Activated T-cell treated with anti-CD3 and anti-CD28 coated beads, Interleukin-2, amount 50 U/mL, for 72 hours (primary cell): ENCODE measurements at places on chromosomes 7 and 10. TPM values are rescaled to one million over a fixed set of nuclear protein-coding genes. Genes with fewer than 3 reads are reported as not detected.

ASB10 gene
- total RNA-seq = not detected

FAM131B gene
- total RNA-seq = 3.1 TPM

FEZF1 gene
- not detected for total RNA-seq

PLCE1 gene
- total RNA-seq = 0.05 TPM

PNLIPRP3 gene
- total RNA-seq = not detected

PRR15 gene
- total RNA-seq = not detected

DNA sequence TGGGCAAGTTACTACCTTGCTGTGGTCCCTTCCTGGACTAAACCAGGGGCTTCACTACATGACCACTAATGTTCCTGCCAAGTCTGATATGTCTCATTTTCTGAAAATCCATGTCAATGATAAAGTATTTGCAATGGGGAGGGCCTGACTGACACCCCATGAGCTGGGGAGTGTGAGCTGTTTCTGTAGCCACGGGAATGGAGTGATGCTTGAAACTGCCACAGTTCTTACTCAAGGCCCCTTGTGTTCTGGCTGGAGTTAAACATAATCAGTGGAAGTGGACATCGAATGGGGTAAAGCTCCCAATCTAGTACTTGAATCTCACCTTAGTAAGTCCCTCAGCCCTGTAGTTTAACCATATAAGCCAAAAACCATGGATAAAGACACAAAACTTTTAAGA, 61.9 kb upstream of the PDLIM1 start:
- H3K4me3 ChIP-seq = no peak overlapping the region
- no peak for DNase-seq
- H3K27me3 ChIP-seq = no peaks in the 10 kb centered on the region
- H3K27ac ChIP-seq = no peak overlapping the region
- H3K4me1 ChIP-seq = no peaks in the 10 kb centered on the region

DNA sequence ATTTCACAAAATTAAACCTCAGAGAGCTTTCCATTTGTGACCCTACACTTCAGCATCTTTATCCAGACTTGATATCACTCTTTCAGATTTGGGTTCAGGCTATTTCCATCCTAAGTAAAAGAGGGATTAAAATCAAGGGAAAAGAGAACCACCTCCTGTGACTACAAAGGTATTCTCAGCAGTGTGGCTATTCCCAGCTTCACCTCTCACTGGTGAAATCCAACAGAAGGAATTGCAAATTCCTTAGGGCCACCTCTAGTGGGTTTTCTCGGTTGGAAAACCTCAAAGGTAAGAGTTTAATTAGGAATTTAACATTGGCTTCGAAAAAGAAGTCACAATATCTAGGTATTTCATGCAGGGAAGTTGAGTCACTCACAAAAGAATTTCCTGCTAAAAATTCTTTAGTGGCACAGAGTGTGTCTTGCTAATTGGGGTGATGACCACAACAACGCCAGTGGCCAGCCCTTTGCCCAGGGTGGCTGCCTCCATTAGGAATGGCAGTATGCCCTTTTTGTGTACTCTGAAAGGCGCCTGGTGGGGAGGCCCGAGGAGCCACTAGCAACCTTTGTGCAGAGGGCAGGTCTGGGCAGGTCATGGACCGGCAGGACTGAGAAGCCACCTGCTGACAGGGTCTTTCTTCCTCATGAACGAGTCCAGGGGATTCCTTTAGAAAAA, 52.2 kb downstream of the SEM1 start:
- no peaks in the 10 kb centered on the region for H3K27me3 ChIP-seq
- H3K27ac ChIP-seq = no peak overlapping the region
- H3K4me3 ChIP-seq = no peak overlapping the region
- H3K4me1 ChIP-seq = no peaks in the 10 kb centered on the region
- H3K36me3 ChIP-seq = no peaks in the 10 kb centered on the region

DNA sequence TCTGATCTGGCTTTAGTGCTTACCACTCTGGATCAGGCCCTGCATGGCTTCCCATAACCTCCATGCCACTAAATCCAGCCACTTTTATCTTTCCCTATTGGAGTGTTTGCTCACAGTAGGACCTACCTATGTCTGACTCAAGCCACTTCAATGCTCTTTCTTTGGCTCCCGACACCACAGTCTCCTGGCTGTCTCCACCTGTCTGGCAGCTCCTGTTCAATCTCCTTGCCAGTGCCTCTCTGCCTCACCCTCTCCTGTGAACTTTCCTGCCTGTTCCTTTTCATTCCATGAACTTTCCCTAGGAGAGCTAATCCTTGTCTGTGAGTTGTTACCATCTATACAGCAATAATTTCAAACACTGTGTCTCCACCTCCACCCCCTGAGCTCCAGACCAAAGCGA, 82.6 kb upstream of the UCN3 start:
- no peaks in the 10 kb centered on the region for H3K27me3 ChIP-seq
- H3K4me3 ChIP-seq = no peak overlapping the region
- H3K27ac ChIP-seq = no peak overlapping the region
- H3K4me1 ChIP-seq = peaks cover 38% of the 10 kb centered on the region
- H3K36me3 ChIP-seq = no peaks in the 10 kb centered on the region

DNA sequence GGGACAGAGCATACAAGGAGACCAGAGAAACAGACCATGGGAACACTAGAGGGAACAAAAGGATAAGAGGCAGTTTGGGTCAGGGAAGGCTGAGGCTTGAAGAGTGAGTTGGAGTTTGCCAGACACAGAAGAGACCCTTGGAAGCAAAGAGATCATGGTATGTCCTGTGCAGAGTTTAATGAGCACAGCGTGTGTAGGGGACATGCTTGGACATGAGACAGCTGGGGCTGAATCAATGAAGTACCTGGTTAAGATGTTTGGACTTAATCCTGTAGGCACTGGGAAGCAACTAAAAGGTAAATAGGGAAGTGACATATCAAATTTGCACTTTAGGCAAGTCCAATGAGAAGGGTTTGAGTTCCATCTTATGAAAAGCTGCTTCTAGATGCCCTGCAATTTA, 79.6 kb downstream of the KIAA1217 start:
- H3K36me3 ChIP-seq = no peaks in the 10 kb centered on the region
- no peak overlapping the region for H3K4me3 ChIP-seq
- H3K4me1 ChIP-seq = no peaks in the 10 kb centered on the region
- H3K27me3 ChIP-seq = peaks cover 6% of the 10 kb centered on the region
- no peak for DNase-seq

DNA sequence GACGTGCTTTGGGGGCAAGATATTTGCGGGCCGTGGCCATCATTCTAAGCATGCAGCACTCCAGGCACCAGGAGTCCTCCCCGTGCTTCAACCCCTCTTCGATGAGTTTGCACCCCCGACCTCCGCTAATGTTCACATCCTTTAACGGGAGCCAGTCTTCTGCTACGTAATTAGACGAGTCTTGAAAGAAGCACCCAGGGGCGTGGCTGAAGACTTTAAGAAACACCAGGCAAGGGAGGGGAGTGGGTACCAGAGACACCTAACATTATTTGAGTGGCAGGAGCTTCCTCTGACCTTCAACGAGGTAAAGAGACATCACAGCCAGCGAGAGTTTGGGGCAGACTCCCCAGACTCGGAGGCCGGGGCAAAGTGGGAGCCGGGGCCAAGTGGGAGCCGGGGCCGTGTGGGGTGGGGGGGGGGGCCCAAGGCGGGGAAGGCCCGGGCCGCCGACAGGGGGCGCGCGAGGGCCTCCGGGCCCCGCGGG, 31.1 kb upstream of the TOMM7 start:
- peak overlapping the region; percentile 84 for H3K4me3 ChIP-seq
- no peak for DNase-seq
- H3K36me3 ChIP-seq = peaks cover 2% of the 10 kb centered on the region
- peaks cover 36% of the 10 kb centered on the region for H3K4me1 ChIP-seq
